NCI-H2081 treated with DMSO at 0.1 percent for 48 hours (cell line): ENCODE measurements at places on chromosomes 5 and 9.
A peak's percentile ranks its signal among the peaks of the same experiment; 100 is the strongest.

- DNase-seq: no peak
Observed at GRCh38 chr9:19784136-19784535, 4.7 kb downstream of the SLC24A2 start.

- DNase-seq: no peak
Observed at GRCh38 chr5:53472279-53472678, 8.2 kb upstream of the FST start.

DNA sequence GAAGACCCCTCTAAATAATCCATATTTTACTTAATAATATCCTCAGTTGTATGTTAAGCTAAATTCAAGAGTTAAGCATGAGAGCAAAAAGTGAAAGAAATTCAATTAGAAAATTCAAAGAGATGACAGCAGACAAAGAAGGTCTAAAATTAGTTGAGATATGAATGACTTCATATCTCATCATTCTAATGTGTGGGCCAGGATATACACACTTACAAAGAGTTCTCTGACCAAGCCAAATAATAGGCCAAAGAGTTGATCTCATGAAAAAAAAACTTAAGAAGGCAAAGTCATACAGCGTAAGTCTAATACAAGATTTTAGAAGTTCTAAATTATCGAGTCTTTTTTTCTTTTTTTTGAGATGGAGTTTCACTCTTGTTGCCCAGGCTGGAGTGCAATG lies 87.7 kb upstream of the PLPP1 start:
- no peak for DNase-seq

GRCh38 chr9:134165357-134166315 lies 1.3 kb upstream of the RNU6ATAC start:
- no peak for DNase-seq

- no peak for DNase-seq
Observed at GRCh38 chr5:38450627-38451026, 105.8 kb downstream of the LIFR start.

DNA sequence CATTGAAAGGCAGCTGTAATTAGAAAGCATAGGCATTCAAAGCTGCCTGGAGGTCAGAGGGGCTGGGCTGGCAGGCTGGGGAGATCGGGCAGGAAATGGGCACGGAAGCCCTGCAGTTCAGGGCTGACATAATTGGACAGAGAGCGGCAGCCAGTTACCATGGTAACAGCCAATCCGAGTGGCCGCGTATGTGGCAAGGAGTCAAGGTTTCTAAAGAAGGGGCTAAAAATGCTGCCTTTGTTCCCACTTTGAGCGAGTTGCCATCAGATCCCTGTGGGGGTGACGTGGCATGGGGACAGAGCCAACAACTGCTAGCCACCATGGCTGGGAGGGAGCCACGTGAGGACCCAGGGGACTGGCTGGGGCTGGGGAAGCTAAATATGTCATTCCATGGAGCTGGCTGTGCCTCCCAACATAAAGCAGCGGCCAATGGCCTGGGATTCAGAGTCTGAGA lies 44.7 kb upstream of the NDFIP1 start:
- DNase-seq: peak; percentile 33

- DNase-seq: no peak
Observed at GRCh38 chr5:137651022-137651421, 84.9 kb downstream of the KLHL3 start.

- no peak for DNase-seq
Observed at GRCh38 chr9:125604196-125604595, 102.8 kb downstream of the MAPKAP1 start.

GRCh38 chr5:93600409-93601070 lies 17.5 kb downstream of the NR2F1 start:
- no peak for DNase-seq

GRCh38 chr5:51389577-51390463 lies 6.6 kb downstream of the ISL1 start:
- no peak for DNase-seq

- no peak for DNase-seq
Observed at GRCh38 chr5:143413958-143414669, 10.6 kb upstream of the NR3C1 start.

GRCh38 chr9:112774006-112774996 lies 23.7 kb downstream of the SNX30 start:
- no peak for DNase-seq

DNA sequence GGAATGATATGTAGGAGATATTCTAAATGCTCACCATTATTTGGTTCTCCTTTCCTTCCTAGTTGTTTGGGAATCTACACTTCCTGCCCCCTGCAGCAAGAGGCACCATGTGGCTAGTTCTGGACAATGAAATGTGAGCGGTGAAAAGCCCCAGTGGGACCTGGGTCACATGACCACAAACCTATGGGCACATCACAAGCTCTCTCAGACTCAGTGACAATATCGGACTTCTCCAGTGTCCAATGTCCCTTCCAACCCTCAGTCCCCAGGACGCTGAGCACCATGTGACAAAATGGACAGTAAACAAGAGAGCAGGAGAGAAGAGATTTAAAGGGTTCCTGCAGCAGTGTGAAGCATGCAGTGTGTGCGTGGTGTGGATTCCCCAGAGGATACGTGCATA lies 44.6 kb upstream of the FOXE1 start:
- no peak for DNase-seq

- peak; percentile 57 for DNase-seq
Observed at GRCh38 chr5:149636861-149637246, 55.6 kb downstream of the ARHGEF37 start.

GRCh38 chr5:162800301-162800700 lies 637.1 kb upstream of the CCNG1 start:
- no peak for DNase-seq

DNA sequence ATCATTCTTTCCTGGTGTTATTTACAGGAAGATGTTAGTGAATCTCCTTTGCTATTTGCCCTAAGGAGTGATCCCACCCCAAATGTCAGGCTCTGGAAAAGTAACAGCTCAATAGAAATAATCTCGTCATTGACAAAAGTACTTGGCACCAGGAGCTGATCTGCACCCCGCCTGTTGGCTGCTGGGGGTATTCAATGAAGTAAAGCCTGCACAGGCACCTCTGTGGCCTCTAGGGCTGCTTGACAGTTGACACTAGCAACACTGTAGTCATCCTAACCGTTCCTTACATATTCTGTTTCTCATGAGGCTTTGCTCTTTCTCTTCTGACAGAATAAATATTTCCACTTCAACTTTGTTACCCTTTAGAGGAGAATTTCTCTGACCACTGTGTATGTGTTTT lies 103.4 kb downstream of the DOCK2 start:
- no peak for DNase-seq

DNA sequence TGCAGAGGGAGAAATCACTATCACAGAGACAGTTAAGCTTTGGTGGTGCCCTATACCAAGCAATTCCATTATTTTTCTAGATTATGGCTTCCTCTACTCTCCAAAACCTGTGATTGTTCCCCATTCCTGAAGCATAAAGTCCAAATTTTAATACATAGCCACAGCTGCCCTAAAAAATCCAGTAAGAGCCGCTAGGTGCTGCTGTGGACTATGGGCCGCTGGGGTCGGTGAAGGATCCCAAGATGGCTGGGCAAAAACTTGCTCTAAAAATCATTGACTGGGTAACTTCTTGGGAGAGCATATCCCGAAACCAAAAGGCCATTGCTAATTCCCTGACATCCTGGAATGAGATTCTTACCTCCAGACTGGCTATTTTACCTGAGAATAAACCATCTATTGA lies 245.3 kb downstream of the NFIB start:
- DNase-seq: no peak

DNA sequence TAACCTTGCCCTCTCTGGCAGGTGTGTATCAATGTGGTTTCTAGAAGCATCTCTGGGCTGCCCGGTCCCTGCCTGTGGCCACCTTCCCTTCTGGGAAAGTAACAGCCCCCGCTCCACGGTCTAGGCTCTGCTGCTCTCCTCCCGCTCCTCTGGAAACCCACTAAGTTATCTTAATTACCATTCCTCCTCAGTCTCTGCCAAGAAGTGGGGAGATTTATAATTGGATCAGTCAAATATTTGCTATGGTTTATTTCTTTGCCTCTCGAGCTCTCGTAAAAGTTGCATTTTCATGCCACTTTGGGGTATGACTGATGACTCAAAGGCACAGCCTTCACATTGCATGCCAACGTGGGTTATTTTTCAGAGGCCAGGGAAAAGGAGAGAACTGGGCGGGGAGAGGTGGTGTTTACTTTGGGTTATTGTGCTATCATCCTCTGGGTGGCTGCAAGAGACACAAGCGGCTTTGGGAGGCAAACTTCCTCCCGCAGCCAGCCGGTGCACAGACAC lies 205.3 kb upstream of the WWC1 start:
- no peak for DNase-seq

DNA sequence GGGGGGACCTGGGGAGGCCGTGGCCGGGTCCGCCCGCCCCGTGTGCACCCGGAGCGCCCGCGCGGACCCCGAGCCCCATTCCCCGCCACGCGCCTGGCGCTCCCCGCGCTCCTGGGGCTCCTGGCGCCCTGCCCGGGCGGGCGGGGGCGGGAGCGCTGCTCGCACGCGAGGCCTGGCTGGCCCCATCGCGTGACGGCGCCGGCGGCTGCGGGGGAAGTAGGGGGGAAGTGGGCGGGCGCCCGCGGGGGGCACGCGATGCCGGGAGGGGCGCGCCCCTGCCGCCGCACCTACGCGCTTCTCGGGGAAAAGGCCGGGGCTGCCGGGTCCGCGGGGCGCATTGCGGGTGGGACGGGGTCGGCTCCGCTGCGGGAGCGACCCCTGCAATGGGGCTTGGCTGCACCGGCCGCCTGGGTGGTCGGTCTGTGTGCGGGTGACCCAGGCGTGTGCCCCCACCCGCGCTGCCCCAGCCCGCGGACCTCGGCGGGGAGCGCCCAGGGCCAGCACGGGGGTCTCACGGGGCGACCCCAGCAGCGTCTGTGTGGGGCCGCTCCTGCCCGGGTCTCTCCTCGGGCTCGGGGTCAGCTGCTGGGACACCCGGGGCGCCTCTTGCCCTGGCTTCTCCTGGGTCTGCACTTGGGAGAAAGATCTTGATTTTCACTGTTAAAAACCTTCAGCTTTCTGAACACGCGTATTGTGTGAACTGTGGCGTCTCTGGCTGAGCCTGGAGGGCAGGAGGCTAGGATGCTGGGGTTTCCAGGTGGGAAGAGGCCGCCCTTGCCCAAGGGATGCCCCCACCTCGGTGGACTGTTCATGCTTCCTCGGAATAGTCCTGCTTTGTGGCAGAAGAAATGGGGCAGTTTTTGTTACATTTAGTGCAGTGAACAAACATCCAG lies 52.4 kb downstream of the AHRR start:
- peak; percentile 58 for DNase-seq

DNA sequence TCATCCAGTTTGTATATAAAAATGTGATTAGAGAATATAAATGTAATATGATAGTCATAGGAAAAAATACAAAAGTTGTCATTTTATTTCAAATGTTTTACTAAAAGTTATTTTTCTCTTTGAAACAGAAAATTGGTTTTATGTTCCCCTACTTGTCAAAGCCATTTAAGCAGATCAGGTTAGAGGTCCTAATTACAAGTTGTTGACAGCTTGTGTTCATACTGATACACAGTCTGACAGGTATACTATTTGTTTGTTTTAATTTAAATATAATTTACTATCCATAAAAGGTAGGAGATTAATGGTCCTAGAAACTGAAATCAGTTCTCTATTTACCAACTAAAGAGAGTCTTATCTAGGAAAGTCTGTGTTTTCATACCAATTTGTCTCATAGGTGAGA lies 250.4 kb upstream of the TMEM161B start:
- DNase-seq: no peak

- no peak for DNase-seq
Observed at GRCh38 chr5:161432798-161433197, 113.7 kb downstream of the GABRB2 start.

GRCh38 chr5:117191251-117191650 lies 616.6 kb upstream of the SEMA6A start:
- no peak for DNase-seq

- no peak for DNase-seq
Observed at GRCh38 chr5:159496773-159497172, 166.5 kb upstream of the IL12B start.

GRCh38 chr9:113649054-113649453 lies 185.5 kb downstream of the RGS3 start:
- DNase-seq: no peak

GRCh38 chr5:151612689-151613427 lies 21.7 kb upstream of the FAT2 start:
- DNase-seq: no peak

DNA sequence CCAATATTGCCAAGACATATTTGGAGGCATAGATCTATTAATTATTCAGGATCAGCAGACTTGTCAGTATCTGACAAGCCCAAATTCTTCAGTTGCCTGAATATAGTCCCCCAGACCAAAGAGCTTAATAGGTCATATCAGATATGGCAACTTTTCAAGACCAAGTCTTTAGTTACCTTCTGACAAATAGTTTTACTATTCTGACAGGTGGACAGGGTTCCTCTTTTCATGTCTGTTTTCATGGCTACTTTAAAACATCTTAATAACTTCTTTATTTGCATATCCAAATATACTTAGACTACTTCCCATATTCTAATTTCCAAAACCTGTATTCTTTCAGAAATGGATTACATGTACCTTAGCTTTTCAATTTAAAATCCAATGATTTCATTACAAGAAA lies 65.4 kb downstream of the AUH start:
- DNase-seq: no peak

DNA sequence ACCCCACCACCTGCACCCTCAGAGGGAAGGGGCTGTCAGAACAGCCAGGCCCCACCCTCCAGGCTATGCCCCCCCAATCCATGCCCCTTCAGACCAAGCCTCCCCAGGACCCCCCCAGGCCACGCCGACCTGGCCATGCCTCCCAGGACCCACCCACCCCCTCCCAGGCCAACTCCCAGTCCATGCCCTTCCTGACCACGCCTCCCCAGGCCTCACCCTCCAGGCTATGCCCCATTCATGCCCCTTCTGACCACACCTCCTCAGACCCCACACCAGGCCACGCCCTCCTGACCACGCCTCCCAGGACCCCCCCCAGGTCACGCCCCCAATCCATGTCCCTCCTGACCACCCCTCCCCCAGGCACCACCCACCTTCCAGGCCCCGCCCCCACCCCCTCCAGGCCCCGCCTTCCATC lies 27.6 kb downstream of the TPPP start:
- DNase-seq: no peak

GRCh38 chr5:156834916-156835315 lies 15.2 kb upstream of the PPP1R2B start:
- DNase-seq: no peak

- no peak for DNase-seq
Observed at GRCh38 chr5:119067450-119067849, 3.4 kb upstream of the DMXL1 start.

- no peak for DNase-seq
Observed at GRCh38 chr5:102802708-102803458, 47.8 kb downstream of the PAM start.

- DNase-seq: no peak
Observed at GRCh38 chr5:124342027-124342471, 404.4 kb downstream of the ZNF608 start.

DNA sequence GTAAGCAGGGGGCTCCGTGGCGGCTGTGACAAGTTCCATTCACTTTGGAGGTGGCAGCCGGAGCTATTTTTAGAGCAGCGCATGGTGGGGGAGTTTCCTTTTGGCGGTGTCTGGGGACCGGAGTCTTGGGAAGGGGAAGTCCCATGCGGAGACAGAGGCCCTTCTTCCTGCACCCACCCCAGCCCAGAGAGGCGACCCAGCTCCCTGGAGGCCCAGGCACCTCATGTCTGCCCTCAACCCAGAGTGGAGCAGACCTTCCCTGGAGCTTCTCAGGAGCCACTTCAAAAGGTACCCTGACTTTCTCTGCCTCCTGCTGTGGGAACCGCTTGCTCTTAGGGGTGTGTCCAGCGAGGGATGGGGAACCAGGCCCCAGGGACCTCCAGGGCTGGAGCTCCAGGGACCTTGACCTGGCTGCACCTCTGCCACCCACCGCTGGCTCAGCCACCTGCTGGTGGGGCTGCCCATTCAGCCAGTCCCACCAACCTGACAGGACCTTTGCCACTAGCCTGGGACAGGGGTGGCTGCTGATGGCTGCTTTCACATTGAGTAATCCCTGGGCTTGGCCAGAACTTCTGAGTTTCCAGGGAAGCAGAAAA lies 34.1 kb downstream of the NEK6 start:
- no peak for DNase-seq
